ENCODE measurements at places on chromosomes 6 and 20.

GRCh38 chr6:132464538-132465256 is 48.2 kb downstream of the STX7 start:
- DNase-seq, result no peak

GRCh38 chr6:17418281-17419188 is 25.1 kb downstream of the CAP2 start:
- DNase-seq, result no peak

DNA sequence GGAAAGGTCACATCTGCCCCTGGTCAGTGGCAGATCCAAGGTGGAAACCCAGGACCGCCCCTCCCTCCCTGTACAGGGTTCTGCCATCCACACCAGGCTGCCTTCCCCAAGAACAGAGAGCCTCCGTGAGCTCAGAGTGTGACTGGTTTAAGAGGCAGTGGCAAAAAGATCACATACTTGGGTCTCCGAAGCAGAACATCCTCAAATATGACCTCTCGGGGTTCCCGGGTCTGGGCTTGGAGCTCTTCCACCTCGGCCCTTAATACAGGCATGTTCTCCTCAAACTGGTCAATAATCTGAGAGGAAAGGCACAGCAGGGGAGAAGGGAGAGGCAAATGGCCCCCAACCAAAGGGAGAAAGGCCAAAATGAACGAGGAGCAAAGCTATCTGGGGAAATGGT is 14.8 kb downstream of the C20orf96 start:
- no peak for DNase-seq

DNA sequence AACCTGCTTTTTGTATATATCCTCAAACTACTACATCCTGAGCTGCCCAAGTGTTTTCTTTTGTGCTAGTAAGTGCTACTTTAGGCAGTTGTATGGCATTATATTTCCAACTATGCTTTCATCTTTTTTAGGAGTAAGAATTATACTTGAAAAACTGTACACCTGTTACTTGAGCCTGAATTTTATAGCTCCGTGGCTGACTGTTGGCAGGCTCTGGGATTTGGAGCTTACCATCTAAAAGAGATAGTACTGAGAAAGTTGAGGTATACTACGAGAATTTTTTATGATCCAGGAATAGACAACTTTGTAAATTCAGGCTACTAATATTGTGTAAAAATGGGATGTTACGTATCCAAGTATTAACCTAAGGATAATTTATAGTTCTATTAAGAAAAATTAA is 32.4 kb downstream of the RNF217 start:
- no peak for DNase-seq

- no peak for DNase-seq
Observed at GRCh38 chr6:36581716-36582115, 12.4 kb upstream of the SRSF3 start.

DNA sequence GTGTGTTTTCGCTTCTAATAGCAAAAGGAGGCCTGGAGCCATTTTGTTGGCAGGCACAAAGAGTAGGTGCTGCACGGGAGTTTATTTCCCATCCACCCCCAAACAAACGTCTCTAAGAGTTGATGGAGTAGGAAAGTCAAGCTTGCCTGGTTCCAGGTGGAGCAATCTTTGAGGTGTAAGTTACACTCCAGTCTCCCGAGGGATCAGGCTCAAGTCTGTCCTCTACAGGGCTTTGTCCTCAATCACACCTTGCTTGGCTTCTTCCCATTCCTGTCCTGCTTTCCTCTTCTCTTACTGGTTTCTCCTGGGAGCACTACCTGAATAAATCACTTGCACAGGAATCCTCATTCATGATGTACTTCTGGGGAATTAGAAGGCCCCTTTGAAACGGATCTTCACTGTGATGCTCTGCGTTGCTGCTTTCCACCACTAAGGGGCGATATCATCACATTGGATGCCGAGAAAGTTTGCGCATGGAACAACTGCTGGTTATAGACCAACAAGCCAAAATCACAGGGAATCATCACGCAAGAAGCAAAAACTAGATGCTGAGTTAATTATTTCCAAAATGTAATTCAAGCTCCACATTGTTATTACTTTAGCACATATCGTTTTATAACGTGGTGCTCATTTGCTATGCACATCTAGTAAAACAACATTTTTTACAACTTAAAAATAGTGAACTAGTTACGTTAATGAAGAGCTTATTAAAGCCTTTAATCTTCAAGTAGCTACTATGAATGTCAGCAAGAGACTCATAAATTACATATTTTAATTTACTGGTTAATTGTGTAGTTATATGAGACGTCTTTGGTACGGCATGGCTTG is 156.8 kb downstream of the DNAH8 start:
- DNase-seq, result peak; percentile 23

GRCh38 chr6:30005482-30005881 is 55.6 kb upstream of the POLR1H start:
- DNase-seq, result no peak

DNA sequence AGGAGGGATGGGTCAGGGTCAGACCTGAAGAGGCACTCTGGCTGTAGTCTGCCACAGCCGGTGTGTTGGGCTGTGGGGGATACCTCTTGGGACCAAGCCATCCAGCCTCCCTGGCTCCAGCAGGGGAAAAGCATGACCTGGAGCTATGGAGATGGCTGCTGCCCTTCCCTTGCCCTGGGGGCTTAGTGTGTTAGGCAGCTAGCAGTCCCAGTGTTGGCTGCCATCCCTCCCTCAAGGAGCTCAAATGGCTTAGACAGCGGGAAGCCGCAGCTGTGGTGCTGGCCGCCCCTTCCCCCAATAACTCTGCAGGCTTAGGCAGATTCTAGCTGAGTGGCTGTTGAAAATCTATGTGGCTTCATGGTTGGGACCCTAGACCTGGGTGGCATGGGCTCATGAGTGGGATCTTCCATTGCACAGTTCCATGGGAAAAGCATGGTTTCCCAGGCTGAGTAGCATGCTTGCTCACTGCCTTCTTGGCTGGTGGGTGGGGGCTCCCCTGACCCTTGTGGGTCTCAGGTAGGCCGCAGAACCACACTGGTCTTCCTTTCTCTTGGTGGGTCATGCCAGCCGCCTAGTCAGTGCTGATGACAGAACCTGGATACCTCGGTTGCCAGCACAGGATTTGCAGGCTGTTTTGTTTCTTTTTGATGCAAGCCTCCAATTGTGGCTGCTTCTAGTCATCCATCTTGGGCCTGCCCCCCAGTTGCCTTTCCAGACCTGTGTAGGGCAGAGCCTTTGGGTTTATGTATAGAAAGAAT is 69.0 kb upstream of the AHI1 start:
- no peak for DNase-seq

Measured in stimulated activated CD8-positive, alpha-beta memory T cell treated with anti-CD3 and anti-CD28 coated beads, Interleukin-2, amount 100 ng/mL, for 48 hours (primary cell).